ENCODE measurements at places on chromosomes 1 and 21.
A peak's percentile ranks its signal among the peaks of the same experiment; 100 is the strongest.

GRCh38 chr1:92165389-92165788 lies 52.3 kb upstream of the C1orf146 start:
- no peak for DNase-seq

DNA sequence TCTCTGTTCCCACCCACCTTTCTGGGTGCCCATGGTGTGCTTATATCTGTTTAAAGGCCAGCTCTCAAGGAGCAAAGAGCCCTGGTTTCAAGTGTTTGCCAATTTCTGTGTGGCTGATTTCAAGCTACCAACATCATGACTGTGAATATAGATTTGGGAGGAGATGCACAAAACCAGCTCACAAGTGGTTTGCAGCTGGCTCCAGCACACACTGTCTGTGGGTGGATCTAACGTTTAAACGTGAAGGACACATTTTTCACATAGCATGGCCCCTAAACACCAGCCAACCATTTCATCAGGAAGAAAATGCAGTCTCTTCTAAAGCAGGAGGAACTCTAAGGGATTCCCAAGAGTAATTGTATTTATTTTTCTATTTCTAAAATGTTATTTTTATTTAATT lies 65.2 kb downstream of the FCRL5 start:
- DNase-seq = no peak

- no peak for DNase-seq
Observed at GRCh38 chr21:19034041-19034440, 630.5 kb upstream of the TMPRSS15 start.

DNA sequence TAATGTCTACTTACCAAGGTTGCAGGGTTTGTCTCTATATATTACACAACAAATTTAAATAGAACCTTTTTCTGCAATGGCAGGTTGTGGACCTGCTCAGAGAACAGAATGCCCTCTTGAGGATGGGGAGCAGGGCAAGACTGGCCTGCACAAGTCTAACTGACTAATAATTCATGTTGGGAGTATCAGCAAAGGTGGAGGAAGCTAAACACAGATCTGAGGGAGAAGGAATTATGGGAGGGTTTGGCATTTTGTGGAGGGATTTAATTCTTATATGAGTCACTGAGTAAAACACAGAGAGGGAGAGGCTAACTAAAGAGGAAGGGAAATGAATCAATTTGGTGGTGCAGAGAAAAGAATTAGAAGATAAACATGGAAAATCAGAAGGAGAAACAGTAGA lies 40.0 kb downstream of the CLDN17 start:
- no peak for DNase-seq

GRCh38 chr1:30475201-30475600 lies 248.2 kb downstream of the MATN1 start:
- no peak for DNase-seq

GRCh38 chr1:216434232-216434631 lies 11.0 kb upstream of the USH2A start:
- no peak for DNase-seq

DNA sequence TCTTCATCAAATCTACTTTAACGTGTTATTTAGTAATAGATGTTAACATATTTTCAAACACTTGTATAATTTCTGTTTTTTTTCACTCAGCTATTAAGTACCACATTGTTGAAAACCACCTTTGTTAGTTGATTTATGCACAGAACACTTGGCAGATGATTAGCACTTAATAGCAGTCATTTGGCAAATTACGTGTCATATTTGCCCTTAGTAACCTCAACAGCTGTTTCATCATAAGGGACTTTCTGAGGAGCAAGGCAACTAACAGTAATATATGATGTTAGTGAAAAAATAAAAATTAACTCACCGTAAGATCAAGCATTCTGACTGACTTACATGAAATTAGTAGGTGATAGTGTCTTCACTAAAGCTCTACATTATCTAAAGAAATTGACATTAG lies 186.4 kb downstream of the HMCN1 start:
- no peak for DNase-seq

DNA sequence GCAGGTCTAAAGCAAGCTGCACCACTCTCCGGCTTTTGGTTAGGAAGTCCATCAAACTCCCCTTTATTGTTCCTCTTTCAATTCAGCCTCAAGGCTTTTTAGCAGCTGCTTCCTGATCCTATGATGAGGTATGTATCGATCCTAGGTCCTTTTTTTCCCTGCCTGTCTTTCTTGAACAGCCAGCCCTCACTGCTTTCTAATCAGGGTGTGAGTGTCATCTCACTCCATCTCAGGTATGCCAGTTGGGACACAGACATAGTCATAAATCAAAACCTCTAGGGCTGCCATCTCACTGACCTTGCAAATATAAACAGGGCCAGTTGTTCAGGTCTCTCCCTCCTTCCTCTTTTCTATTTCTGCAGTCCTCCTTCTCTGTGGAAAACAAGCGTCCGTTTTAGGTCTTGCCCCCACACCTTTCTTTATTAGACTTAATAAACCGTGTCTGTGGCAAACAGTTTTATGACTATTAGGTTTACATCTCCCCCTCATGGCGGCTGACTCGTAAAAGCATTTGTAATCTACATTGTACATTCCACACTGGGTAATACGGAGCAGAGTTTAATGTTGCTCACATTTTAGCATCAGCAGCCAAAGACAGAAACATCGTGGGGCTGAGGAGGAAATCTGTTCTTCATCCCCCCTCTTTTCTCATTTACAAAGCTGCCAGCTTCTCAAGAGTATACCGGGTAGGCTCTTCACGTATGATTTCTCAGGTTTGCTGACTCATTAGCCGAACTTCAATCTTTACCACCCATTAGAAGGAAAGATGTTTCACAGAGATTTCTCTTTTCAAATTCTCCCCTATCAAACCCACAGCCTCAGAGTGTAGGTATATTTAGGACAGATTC lies 11.6 kb downstream of the STYXL2 start:
- DNase-seq = peak; percentile 47
